Ecto neural progenitor cell (in vitro differentiated cells): ENCODE measurements at places on chromosomes 5 and 9.
A peak's percentile ranks its signal among the peaks of the same experiment; 100 is the strongest.

DNA sequence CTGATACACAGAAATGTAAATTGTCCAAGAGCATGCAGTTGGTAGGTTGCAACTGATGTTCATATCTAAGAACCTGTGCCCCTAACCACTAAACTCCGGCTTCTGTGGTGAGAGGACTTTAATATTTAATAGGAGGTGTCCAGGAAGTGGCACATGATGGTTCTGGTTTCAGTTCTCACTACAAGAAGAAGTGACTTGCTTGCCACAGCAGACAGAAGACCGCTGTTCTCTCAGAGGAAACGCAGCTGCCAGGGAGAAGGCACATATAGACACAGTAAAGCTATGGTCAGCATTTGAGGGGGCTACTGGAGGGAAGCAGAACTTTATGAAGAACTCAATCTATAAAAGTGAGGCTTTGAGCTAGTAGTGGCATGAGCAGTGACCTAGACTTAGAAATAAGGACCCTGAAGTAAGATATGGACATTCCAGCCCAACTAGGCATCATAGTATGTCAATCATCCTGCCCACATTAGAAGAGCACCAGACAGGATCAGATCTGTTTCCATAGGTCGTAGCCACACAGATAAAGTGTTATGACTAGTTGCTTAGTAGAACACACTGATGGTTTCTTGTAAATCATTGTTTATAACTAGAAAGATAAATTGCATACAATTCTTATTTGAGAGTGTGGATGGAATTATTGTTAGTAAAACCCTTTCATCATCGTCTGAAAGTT is 36.4 kb upstream of the DAB2 start:
- no peak for DNase-seq

DNA sequence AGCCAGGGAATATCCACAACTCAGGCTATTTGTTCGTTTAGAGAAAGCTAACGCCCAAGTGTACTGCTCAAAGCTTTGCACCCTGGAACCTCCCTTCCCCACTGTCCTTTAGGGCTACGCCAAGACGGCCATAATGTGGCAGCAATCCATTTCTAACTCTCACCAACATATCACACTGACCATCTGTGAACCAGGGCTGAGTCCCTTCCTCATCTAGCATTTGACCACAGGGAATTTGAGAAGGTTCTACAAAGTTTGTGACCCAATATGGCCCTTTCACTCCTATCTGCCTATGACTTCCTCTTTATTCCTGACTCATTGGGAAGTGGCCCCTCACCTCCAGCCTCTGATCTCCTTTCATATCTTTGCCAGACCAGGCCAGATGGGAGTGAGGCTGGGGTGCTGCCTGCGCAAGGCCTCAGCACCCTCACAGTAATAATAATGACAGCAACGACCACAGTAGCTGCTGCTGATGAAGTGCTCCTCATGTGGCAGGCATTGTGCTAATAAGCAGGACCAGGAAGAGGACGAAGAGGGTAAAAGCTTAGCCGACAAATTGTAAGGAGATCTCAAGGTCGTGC is 9.3 kb upstream of the ARAP3 start:
- DNase-seq, result no peak

- peak; percentile 73 for DNase-seq
Measured at GRCh38 chr5:150163547-150164059, 3.0 kb upstream of the CDX1 start.

- DNase-seq, result no peak
Measured at GRCh38 chr5:39076757-39077728, 2.8 kb upstream of the RICTOR start.

DNA sequence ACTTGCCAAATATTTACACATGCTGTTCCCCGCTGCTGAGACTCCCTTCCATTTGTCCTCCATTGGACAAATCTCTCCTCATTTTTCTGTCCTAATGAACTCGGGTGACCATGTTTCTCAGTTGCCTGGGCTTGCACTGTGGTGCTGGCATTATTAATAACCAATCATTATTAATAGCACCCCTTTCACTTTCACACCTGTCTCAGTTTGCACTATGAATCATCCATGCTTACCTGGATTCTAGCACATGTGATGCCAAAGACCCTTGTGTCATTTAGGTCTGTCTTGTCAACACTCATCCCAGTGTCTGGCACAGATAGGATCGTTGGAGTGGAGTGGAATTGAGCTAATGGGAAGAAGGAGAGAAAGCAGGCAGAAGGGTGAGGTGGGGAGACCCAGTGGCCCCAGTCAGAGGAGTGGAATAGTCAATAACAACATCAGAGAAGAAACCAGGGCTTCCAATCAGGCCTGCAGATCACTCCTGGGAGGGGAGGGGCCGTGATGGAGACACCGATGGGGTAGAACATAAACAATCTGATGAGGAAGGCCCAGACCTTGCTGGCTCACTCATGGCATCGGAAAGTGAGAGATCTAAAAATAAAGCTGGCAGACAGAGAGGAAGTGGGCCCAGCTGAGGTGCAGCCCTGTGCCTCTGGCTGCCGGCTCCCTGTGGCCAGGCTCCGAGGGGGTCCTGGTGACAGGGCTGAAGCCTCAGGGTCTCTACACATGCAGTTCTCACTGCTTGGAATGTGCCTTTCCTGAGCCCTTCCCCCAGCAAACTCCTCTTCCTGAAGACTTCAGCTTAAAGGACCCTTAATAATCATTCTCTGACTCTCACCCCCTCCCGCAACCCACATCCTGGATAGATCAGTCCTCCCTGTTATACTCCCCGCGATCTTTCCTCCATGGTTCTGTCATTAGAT is 33.5 kb upstream of the CRB2 start:
- no peak for DNase-seq

GRCh38 chr5:150277043-150277442 is 12.5 kb downstream of the CAMK2A start:
- no peak for DNase-seq

DNA sequence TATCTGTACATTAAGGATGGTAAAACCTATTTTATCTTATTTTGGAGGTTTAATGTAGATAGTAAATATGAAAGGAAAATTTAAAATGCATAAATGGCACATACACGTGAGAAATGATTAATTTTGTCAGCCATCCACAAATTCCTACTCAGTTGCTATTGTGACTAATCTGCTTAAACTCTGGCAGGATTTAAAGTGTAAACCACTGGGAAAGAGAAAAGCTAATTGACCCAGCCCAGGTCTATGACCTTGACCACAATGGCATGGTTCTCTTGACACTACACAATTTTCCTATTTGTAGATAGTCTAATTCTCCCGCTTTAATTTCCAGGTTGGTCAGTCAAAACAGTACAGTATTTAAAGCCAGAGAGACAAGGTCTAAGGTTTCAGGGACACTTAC is 459.0 kb upstream of the KLF4 start:
- DNase-seq, result no peak

GRCh38 chr9:126985870-126986498 is 71.4 kb downstream of the RALGPS1 start:
- peak; percentile 22 for DNase-seq

GRCh38 chr9:87381746-87382145 is 115.9 kb upstream of the DAPK1 start:
- no peak for DNase-seq

DNA sequence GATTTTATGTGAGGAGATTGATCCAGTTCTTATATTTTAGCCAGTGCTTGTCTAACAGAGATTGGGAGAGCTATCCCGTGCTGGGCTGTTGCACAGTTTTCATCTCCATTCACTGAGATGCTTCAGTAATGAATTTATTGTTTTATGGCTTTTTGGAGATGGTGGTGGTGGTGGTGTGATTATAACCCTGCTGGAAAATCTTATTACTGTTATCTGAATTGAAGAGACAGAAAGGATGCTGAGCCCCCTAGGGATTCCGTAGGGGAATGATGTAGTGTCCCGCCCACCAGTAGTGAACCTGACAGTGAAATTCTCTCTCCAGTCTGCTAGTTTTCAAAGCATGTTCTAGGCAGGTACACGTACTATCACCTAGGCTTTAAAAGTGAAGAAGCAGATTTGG is 1.9 kb downstream of the RAI14 start:
- no peak for DNase-seq

DNA sequence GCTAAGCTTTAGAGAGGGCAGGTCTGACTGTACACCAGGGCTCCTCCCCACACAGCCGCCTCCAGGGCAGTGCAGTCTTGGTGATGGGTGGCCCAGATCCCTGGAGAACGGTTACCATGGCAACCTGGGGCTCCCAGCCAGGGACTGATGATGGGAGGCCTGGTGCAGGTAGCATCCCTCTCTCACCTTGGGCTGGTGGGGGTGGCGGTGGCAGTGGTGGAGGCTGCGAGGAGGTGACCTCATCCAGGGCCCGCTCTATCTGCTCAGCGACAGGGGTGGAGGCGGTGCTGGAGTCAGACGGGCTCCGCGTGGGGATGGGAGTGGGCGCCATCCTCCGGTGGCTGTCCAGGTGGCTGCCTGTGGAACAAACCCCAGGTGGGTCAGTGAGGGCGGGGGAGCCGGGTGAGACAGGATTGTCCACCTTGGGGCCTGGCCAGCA is 12.3 kb downstream of the PRR7 start:
- no peak for DNase-seq

GRCh38 chr9:137049544-137050449 is 3.8 kb upstream of the NPDC1 start:
- DNase-seq, result peak; percentile 82

- peak; percentile 79 for DNase-seq
Measured at GRCh38 chr5:81749561-81750307, 1.2 kb downstream of the SSBP2 start.

GRCh38 chr9:92722386-92723298 is 42.0 kb downstream of the BICD2 start:
- peak; percentile 21 for DNase-seq

- no peak for DNase-seq
Measured at GRCh38 chr9:122318284-122318683, 52.5 kb upstream of the PTGS1 start.

- DNase-seq, result no peak
Measured at GRCh38 chr5:142571371-142571770, 114.5 kb downstream of the FGF1 start.

DNA sequence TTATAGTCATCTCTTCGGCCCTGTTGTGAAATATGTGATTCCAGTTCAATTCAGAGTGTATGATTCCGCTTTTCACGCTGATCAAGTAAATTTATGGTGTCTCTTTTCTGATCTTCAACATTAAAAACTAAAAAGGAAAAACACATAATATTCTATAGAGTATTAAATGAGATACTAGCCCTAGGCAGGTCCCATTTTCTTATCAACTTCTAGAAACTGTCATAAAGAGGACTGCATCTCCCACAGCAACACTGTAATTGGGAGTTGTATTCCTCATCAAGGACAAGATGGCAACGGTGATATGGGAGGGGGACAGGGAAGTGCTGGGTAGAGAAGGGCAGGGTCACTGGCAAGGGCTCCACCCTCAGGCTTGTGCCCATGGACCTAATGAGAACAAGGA is 71.6 kb downstream of the GOLM1 start:
- DNase-seq, result no peak

DNA sequence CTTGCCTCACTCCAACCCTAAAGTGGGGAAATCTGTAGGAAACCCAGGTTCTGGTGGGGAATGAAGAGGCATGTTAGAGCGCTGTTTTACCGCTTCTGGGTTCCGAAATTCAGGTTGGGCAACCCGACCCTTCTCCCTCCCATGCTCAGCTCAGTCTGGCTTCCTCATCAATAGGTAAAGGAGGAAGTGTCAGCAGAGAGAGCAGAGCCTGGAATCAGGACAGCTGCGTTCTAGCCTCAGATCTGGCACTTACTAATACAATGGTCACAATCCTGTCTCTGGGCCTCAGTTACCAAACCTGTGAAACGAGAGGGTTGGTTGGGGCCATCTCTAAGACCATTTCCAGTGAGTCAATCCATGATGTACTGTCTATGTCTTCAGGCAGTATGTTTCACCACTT is 16.2 kb upstream of the TNIP1 start:
- no peak for DNase-seq

- DNase-seq, result no peak
Measured at GRCh38 chr5:8019719-8020218, 150.8 kb downstream of the MTRR start.

GRCh38 chr9:111038331-111039230 is at the start of gene LPAR1:
TSS of gene LPAR1 (minus strand) at chr9:111038470. CDS start at chr9:110972117, 66,353 bp downstream.
- DNase-seq, result peak; percentile 79

GRCh38 chr9:84659313-84659712 is 10.2 kb upstream of the NTRK2 start:
- DNase-seq, result no peak

DNA sequence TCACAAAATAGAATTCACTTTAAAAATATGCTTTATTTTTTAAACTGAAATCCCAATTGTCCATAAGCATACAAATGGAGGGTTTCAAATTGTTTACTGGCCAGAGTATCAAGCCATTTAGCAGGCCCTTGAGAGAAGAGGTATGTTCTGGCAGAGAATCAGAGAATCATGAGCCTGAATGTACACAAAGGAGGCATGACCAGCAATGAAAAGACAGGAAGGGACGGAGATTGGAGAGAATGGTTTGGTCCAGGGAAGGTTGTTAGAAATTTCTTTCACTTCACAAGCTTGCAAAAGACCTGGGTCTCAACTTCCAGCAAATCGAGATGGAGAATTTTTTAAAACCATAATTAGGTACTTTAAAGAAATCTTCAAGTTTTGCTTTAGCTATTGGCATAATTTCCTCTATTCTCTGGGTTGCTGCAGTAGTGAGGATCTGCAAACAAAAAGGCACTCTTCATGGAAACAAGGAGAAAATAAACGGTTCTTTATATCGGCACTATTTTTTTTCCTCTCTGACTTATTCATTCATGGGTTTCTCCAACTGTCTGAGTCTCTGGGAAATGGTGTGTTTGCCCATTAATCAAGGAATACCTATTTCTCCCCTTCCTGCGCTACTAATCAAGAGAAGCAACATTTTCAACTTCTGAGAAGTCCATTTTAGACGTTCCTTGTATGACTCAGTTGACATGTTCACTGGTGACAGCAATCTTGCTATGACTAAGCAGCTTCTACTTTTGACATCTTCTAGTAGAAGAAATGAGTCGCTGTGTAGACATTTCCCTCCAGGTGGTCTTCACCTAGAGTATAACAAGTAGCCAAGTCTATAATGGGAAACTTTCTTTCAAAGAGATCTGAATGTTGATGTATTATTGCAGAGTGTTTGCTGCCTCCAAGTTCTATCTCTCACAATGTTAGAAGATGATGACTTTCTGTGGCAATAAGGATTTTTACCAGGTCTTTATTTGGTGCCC is 23.1 kb upstream of the ERCC6L2 start:
- no peak for DNase-seq

DNA sequence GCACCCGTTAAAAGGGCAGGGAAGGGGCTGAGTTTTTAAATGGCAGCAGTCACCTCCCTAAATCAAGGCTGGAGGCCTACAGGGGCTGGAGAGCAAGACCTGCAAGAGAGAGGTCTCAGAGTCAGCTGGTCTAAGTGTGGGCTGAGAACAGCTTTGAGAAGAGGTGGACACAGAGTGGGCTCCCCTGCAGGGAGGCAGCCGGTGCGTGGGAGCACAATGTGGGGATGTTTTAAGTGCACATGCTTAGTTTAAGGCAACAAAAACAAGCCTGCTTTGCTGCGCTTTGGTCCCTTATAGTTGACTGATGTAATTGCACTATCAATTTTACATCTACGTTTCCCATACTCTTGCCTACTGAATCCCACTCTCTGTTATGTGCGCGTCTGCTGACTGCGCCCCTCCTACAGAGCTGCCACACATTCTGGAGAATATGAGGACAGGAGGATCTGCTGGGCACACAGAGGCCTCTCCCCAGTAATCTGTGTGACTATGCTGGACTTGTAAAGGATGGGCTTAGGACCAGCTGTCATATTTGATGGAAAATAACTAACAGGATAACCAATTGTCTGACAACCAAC is 62.0 kb upstream of the ICE1 start:
- no peak for DNase-seq
